ENCODE measurements at places on chromosomes 2 and 18. TPM values are rescaled to one million over a fixed set of nuclear protein-coding genes. Genes with fewer than 3 reads are reported as not detected.

The POTEE gene
- 0.29 TPM for total RNA-seq

The CCDC148 gene
- total RNA-seq, result 0.48 TPM

The ABCG5 gene
- not detected for total RNA-seq

The TDRD15 gene
- not detected for total RNA-seq

The RUFY4 gene
- total RNA-seq, result 0.29 TPM

The SGPP2 gene
- not detected for total RNA-seq

The BOLL gene
- total RNA-seq, result not detected

The FBLN7 gene
- total RNA-seq, result 4.6 TPM

The INHBB gene
- total RNA-seq, result 6.9 TPM

The LYG1 gene
- not detected for total RNA-seq

Data from vein endothelial cell (primary cell).